ENCODE measurements at places on chromosomes 13 and 19.

DNA sequence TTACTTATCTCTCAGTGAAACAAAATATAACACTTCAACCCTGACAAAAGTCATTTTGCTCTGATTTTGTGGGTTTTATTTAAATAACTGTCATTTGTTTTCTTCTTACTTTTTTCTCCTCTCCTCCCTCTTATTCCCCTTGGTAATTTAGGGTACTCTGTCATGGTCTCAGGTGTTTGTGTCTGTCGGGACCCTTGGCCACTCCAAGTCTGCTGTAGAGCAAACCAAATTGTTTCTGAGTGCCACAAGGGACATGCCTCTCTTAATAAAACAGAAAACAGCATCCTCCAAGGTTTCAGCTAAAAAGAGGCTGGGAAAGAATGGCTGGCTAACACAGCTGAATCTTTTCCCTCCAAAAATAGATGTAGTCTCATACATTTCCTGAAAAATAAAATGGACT is 573.1 kb upstream of the KLF12 start:
- DNase-seq, result no peak

GRCh38 chr13:50955798-50956197 is 46.2 kb downstream of the RNASEH2B start:
- DNase-seq, result no peak

- no peak for DNase-seq
These were observed 8.0 kb downstream of the IRF3 start for GRCh38 chr19:49657493-49658138.

- DNase-seq, result no peak
These were observed 121.8 kb downstream of the KCTD12 start for GRCh38 chr13:76764429-76764828.

DNA sequence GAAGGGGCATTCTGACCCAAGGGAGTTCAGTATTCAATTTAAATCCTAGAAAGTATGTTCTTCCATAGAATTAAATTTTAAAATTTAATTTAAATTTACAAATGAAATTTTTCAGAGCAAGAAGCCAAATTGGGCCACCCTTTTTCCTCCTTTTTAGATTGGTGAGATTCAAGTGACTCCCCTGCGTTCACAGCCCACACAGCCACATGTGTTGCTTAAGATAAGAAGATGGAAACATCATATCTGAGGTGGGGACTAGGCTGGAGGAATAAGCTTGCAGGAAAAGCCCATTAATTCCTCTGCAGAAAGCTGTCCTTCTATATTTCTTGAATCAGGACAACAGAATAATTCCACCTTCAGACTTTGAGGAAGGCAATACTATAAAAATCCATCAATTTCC is 392.7 kb upstream of the ZNF507 start:
- no peak for DNase-seq

GRCh38 chr19:38650172-38650775 is 2.8 kb downstream of the ACTN4 start:
- no peak for DNase-seq

- no peak for DNase-seq
These were observed 7.5 kb downstream of the ZNF610 start for GRCh38 chr19:52343548-52343947.

GRCh38 chr13:103908911-103909310 is 842.7 kb upstream of the SLC10A2 start:
- DNase-seq, result no peak

- no peak for DNase-seq
These were observed 930 bp upstream of the FBN3 start for GRCh38 chr19:8150178-8150865.

- DNase-seq, result no peak
These were observed 8.3 kb upstream of the NANOS3 start for GRCh38 chr19:13868663-13869062.

GRCh38 chr13:45873491-45874325 is 22.2 kb upstream of the SIAH3 start:
- no peak for DNase-seq

DNA sequence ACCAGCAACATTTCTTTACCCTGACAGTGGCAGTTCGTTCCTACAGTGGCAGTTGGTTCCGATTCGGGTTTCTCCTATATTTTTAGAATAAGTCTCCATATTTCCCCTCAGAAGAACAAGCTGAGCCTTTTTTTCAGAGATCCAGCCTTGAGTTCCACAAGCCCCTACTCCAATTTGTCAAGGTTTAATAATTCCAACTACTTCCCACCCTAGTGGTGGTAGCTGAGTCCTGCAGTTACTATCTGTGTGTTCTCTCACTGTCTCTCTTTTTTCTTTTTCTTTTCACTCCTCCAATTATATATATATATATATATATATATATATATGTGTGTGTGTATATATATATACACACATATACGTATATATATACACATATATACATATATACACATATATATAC is 1347.3 kb downstream of the PCDH9 start:
- DNase-seq, result no peak

- DNase-seq, result no peak
These were observed 11.7 kb upstream of the SOX1 start for GRCh38 chr13:112055036-112055914.

DNA sequence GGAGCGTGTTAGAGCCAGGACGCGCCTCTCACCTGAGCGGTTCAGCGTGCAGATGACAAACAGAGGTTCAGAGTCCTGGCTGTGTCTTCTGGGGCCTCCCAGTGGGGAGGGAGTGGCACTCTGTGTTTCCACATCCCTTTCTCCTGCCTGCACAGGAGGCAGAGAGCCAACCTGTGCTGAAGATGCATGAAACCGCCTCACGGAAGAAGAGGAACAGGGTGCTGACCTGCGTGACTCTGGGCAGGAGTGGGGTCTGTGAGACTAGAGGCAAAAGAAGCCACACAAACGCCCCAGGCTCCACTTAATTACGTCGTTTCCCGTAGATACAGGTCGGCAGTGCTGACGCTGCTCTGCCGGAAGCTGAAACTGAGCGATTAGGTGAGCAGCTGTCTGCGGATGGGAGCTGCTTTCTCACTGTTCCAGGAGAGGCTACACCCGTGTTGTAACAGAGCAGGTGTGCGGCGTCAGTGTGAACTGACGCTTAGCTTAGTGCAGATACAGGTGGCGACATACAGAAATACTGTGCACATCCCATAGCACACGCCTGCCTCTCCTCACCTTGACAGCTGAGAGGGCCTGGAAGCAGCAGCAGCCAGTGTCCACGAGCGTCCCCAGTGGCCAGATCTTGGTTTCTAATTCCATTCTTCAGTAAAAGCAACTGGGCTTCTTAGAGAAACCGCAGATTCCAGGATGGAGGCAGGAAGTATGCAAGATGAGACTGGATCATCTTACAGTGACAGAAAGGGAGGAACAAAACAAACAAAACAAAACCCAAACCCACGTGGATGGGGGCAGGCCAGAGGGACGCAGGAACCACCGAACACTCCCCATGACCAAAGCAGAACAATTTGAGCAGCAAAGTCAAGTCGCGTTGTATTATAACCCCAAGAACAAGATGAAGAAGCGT is 37.7 kb upstream of the MCF2L start:
- no peak for DNase-seq

GRCh38 chr13:99281811-99282263 is 23.7 kb upstream of the GPR18 start:
- DNase-seq, result no peak

DNA sequence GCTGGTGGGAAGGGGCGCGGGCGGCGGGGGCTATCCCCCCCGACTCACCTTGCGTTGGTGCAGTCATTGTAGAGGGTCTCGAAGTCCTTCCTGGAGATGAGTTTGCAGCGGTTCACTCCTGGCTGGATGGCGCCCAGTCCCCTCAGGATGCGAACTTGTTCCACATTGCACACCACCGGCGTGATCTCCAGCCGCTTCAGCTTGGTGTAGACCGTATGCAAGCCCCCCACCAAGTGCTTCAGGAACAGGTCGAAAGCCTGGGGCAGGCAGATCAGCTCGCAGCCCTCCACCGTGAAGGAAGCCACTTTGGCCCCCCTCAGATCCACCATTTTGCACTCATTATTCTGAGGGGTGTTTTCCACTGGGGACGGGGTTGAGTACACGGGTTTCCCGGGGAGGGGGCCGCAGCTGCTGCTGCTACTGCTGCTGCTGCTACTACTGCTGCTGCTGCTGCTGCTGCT is 1.1 kb downstream of the DACH1 start:
- peak; percentile 86 for DNase-seq

DNA sequence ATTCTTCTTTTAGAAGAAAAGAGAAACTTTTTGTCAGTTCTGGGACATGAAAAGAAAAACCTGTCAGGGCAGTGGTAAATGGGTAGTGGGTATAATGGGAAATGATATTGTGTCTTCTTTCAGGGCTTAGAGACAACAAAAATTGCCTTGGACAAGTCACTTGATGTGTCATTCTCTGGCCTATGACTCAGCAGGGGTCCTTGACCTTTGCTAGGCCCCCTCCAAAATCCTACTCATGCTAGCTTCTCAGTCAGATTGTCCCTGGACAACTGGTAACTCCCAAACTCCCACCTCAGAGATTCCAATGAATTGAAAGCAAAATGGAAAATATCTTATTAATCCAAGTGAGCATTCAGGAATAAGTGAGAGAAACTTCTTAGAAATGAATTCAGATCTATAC is 258.8 kb upstream of the SPRY2 start:
- DNase-seq, result no peak

GRCh38 chr13:75689686-75690085 is 53.6 kb downstream of the LMO7 start:
- no peak for DNase-seq

DNA sequence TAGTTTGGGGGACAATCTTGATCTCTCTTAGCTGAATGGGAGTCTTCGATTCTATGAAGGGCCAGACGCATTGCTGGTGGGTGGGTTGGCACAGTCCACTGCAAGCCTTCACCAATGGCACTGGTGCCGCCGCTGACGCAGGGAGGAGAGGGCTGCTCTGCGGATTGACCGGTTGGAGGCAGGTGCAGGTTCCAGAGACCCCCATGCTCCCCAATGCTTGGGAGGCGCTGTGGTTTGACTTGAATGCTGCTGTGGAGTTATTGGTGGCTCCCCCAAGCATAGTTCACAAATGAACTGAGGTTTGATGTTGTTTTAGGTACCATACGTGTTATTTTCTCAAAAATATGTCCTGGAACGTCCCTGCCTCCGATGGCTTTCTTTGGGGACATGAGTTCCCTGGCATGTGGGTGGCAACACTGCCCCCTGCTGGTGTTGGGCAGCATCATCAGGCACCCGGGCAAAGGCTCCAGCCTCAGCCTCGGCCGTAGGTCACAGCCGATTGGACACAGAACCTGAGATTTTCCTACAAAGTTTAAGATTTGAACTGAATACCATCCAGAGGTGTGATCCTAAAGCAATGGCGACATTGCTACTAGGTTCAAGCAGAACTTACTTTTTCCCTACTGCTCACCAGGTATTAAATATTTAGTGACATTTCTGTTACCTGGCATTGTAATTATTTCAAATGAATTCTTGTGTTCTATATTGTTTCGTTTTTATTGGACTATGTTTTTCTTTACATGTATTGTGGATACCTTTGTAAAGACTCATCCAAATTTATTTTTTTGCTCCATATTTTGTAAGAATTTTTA is 95.5 kb downstream of the ANKRD10 start:
- DNase-seq, result no peak

DNA sequence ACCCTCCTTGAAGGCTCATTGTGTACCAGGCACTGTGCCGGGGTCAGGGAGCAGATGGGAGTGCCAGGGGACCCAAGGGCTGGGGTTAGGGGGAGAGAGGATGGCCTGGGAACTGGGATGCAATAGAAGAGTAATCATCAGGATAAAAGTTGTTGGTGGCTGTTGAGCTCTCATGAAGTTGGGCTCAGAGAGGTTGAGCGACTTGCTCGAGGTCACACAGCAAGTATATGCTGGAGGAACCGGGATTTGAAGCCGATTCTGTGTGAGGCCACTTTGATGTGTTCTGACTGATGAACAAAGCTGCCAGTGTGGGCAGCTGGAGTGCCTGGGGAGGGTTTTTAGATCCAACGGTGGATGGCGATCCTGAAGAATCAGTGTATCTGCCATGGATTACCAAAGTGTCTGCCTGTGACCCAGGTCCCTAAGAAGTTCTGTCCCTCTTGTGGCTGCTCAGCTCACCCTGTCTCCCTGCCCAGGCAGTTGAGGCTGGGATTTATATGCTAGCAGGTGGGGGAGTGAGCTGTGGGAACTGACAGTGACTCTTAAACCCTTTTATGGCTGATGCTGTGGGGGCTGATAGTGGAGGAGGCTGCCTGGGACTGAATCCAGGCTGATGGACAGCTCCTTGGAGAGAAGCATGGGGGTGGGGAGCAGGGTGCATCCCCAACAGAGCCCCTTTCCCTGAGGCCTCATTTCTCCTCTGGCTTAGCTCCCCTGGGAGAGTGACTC is 8.3 kb downstream of the ARHGEF18 start:
- no peak for DNase-seq

GRCh38 chr13:101399365-101399764 is 16.9 kb downstream of the NALCN start:
- no peak for DNase-seq

- DNase-seq, result no peak
These were observed 116.0 kb upstream of the RNF113B start for GRCh38 chr13:98293103-98293502.

DNA sequence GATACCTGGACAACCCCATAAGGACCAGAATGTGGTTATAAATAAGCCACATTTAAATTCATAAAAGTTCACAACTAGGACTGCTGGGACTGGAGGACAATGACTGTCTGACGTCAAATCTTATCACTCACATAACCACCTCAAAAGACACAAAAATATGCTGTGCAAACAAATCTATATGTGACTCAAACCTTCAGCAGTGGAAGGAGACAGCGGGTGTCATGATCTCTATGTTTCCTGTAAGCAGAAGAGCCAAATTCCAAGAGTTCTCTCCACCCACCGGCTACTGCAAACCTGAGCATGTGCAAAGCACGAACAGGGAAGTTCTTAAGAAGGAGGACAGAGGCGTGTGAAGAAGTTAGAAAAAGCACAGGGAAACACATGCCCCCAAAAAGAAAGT is 113.2 kb downstream of the MYCBP2 start:
- DNase-seq, result no peak

- no peak for DNase-seq
These were observed 52.2 kb downstream of the IRS2 start for GRCh38 chr13:109734002-109734785.

DNA sequence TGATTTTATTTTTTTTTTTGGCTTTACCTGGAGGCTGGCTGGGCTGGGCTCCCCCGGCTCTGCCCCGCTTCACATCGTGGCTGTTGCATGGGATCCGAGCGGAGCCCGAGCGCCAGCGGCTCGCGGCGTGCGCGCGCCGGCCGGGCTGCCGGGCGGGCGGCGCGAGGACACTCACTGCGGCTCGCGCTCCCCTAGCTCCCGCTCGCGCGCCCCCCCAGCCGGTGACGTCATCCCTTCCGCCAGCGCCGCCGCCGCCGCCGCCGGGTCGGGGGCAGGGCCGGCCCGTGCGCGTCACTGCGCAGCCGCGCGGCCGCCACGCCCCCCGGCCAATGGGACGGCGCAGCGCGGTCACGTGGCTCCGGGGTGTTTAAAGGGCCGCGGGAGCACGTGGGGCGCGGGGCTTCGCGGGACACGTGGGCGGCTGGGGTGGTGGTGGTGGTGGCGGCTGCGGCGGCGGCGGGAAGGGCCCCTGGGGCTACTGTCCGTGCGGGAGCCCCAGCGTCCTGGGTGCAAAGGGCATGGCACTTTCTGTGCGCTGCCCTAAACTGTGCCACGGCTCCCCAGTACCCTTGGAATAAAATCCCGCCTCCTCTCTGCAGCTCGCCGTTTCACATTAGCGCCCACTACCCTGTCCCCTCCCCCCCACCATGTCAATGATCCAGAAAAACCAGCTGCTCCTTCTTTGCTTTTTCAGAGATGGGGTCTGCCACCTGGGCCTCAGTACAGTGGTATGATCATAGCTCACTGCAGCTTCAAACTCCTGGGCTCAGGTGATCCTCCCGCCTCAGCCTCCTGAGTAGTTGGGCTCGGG is at the start of gene PTPRS:
Gene PTPRS, minus strand, starts transcription at position 176 of the 811 bp plus-strand sequence. CDS start 54,672 bp downstream, outside the sequence.
- no peak for DNase-seq

Data from mesenteric fat pad (tissue), 1 donor.